Stimulated activated CD4-positive, alpha-beta T cell treated with anti-CD3 and anti-CD28 coated beads, Interleukin-2, amount 100 ng/mL, for 48 hours (primary cell): ENCODE measurements at places on chromosomes 5 and 9.

- no peak for DNase-seq
Observed at GRCh38 chr9:286071-286740, 71.5 kb downstream of the DOCK8 start.

DNA sequence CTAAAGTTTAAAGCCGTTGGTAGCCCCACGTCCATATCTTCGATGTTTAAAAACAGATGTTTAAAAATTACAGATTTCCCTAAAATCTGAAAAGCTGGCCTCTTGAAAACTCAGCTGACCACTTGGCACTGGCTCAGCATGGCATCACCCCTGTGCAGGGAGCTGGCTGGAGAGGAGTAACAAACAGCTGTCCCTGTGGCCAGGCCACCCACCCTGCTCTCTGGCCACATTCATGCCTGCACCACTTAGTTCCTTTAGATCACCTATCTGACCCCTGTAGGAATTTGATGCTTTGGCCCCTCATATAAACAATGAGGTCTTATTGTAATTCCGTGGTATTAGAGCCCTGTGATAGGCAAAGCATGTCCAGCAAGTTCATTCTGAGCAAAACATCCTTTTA is 107.5 kb downstream of the FRMD3 start:
- DNase-seq, result no peak

GRCh38 chr5:19261879-19262278 is 726.1 kb downstream of the CDH18 start:
- no peak for DNase-seq

DNA sequence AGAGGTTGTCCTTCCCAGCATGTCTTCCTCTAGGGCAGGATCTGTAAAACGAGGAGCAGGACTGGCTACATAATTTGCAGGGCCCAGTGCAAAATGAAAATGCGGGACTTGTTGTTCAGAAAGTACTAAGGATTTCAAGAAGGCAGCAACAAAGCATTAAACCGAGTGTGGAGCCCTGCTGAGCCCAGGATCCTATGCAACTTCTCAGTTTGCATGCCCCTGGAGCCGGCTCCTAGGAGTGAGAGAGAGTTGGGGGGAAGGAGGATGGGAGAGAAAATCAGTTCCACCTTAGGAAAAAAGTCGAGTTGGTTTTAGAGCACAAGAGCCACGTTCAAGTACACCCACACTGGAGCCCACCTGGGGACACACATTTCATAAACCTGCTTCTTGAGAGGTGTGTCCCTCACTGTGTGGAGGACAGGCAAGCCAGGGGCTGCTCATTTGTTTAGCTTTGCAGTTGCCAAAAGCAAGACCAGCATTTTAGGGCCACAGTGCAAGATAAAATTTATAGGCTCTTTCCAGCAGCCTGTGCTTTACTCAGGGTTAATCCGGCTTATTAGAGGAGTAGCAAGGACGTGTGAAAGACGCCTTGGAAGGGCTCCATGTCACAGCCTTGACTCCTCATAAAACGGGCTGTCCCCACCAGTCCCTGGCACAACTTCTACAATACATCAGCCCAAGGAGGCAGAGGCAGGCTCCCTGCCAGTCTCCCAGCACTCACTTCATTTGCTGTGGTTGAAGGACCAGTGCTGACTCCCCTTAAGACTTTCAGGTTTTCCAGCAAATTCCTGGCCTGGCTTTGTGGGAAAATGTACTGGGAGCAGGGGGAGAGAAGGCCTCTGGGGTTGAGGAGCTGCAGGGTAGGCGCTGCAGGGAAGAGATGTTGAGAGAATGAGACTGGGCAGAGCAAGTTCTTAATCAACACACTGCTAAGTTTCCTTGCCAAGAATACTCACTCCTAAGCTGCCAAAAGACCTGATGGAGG is 159.7 kb upstream of the SEMA6A start:
- DNase-seq, result no peak

DNA sequence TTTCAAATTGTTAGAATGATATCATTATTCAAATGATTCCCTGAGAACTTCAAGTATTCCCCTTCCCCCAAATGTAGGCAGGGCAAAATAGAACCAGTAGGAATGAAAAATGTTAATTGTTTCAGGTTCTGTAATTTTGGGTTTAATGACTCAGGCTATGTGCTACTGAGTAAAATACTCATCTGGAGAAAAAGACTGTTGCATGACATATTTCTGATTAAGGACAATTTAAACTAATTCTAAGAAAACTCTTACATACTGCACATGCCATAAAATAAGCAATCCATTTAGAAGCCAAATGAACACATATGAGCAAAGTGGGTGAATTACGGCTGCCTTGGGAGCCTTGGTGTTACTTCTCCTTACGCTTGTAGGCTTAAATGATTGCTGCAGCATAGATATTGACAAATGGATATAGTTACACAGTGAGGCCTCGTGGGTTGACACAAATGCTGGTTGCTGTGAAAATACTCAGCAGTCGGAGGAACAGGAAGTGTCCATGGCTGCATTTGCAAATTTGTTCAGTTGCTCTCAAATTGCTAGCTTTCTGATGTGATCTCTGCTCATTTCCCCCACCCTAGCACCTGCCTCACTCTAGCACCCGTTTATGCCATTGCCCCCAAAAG is 174.9 kb upstream of the DMAC1 start:
- DNase-seq, result no peak

DNA sequence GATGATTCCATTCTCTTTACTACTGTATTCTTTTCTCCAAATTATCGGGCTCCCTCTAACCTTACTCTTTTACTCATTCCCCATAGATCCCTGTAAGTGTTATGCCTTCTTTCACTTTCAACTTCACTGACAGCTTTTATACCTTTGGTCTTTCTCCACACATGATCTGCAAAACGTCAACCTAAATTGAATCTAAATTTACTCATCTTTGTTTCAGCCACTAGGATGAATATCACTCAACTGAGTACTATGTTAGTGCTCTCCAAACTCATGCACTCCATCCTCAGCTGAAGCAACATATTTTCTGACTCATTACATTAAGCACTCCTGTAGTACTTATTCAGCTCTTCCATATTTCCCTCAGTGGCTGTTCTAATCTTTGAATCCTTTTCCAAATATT is 133.4 kb downstream of the ADAMTS19 start:
- DNase-seq, result no peak

DNA sequence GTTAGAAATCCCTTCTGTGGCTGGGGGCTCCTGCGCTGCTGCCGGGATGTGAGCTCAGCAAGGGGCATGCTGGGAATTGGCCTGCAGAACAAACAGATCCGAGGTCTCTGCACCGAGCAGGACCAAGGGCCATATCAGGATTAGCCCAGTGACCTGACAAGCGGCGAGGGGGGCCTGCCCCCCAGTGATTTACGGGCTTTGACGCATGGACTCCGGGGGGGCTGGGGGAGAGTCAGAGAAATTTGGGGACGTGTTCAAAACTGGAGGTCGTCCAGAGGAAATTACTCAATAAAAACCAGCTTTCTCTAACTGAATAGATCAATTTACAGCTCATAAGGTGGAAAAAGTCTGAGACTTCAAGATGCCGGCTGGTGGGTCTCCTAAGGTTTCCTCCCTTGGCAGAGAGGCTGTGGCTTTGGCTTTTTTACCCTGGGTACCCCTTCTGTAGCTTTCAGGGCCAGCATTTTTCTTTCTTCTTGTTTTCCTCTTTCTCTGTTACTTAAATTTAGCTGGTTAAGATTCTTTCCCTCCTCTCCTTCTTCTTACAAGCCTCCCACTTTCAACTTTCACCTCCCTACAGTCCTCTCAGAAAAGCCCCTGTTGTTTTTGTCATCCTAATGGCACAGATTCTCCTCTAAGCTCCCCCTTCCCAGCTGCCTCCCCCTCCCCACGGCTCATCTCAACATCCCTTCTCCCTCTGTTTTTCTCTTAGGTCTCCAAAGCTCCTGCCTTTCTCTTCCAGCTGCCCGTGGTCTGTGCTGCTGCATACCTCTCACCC is 551.0 kb downstream of the CCDC171 start:
- no peak for DNase-seq

DNA sequence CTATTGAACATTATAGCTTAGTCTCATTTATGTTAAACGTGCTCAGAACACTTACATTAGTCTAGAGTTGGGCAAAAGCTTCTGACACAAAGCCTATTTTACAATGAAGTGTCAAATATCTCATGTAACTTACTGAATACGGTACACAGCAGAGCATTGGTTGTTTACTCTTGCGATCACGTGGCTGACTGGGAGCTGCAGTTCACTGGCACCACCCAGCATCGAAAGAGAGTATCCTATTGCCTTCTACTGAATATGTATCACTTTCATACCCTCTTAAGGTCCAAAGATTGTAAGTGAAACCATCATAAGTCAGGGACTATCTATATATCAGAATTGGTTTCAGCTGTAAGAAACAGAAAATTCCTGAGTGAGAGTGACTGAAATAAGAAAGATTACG is 42.6 kb upstream of the OSMR start:
- DNase-seq, result no peak

DNA sequence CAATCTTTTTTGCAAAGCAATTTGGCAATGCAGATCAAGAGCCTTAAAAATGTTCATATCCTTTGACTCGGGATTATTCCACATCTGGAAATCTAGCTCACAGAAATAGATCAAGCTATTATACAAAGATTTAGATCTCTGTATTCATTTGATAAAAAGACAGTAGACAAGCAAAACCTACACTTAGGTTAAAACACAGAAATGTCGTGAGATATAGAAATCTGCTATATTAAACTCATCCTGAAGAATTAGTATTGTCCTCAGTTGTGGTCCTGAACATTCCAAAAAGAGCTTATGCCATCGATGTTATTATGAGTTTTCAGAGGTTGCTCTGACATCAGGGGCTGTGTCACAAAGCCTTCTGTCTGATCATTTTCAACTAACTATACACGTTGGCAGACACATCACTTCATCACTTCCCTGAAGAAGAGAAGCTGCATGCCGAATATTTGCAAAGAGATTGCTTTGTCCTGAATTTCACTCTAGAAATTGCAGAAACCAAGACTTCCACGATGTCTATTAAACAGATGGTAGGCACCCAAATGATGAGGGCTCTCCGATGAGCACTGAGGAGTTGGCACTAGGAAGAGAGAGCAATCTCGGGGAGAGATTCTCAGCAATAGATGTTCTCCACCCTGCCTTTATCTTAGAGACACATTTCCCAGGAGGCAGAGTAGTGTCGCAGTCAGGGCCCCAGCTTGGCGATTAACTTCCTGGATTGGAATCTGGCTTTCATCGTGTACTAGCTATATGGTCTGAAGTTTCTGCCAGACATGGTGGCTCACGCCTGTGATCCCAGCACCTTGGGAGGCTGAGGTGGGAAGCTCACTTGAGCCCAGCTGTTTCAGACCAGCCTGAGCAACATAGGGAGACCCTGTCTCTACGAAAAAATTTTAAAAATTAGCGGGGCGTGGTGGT is 1.9 kb upstream of the UBTD2 start:
- no peak for DNase-seq

GRCh38 chr5:162288647-162289296 is 221.2 kb downstream of the GABRG2 start:
- DNase-seq, result no peak
